Left ventricle myocardium superior (tissue), 1 donor: ENCODE measurements at places on chromosomes 3 and 15. TPM values are rescaled to one million over a fixed set of nuclear protein-coding genes. Genes with fewer than 3 reads are reported as not detected.

GRCh38 chr3:10846657-10846975 is 30.6 kb downstream of the SLC6A11 start:
- DNase-seq: no peak

DNA sequence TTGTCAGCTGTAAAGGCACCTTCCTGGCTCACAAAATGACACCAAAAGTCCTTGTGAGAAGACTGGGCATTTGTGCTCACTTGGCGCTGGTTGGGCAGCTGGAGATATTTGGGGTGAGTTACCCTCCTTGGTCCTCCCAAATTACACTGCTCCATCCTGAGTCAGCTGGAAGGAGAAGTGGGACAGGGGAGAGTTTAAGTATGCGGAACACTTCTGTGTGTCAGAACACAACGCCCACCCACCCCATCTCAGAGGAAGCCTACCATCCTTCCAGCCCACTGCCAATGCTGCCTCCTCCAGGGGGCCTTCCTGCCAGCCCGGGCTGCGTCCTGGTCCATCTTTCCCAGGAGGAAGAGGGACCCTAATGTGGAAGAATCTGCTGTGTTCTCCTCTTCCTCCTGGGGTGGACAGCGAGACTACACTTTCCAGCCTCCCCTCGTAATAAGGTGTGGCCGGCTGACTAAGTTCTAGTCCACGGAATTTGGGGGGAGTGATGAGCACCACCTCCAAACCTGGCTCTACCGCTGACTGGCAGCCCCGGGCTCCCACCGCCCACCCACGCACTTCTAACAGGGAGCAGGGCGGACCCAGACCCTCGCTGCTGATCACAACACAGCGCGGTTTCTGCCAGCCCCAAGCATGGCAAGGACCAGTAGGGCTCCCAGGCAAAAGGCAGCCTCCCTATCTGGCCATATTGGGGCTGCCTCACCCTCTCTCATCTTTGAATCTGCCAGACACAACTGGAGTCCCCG is 265.0 kb downstream of the XXYLT1 start:
- DNase-seq: no peak

The KLHL6 gene
- 0.87 TPM for total RNA-seq

The CLDN16 gene
- not detected for total RNA-seq

GRCh38 chr3:72894976-72895552 is 7.2 kb downstream of the GXYLT2 start:
- DNase-seq: no peak

GRCh38 chr3:55286693-55287092 is 200.4 kb downstream of the WNT5A start:
- no peak for DNase-seq

DNA sequence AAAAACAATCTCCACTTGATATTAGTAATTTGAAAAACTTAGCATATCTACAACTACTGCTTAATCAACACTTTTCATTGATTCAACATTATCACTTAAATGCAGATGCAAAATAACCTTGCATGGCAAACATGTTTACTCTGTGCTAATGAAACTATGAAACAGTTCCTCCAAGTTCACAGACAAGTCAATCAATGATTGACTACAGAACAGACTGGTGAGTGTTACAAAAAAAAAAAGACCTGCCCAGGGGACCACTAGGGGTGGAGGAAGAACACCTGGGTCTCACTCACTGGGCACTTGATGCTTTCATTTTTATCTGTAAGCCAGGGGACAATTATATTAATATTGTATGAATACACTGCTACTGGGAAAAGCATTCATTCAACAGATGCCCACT is 4.3 kb upstream of the NR2C2 start:
- DNase-seq: no peak

DNA sequence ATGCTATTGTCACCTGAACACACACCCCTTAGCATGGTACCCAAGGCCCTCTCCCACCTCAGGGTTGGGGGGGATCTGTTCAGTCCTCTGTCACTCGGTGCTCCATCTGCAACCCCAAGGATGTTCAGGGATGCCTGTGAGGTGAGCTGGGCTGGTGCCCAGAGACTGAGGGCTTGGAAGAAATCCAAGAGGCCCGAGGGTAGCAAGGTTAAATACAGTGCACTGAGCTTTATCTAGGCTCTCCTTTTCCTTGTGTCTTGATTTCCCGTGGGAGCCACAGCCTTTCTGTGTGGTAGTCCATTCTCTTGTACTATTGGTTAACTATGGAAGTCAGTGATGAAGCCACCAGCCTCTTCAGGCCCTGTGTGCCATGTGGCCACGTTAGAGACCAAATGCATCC is 18.7 kb upstream of the WNT5A start:
- DNase-seq: no peak

GRCh38 chr15:53758412-53758811 is 1.1 kb downstream of the WDR72 start:
- no peak for DNase-seq

The LNP1 gene
- 2.8 TPM for total RNA-seq
